Stimulated activated CD8-positive, alpha-beta memory T cell treated with anti-CD3 and anti-CD28 coated beads, Interleukin-4, amount 100 ng/mL, for 24 hours (primary cell): ENCODE measurements at places on chromosomes 3 and 15.

DNA sequence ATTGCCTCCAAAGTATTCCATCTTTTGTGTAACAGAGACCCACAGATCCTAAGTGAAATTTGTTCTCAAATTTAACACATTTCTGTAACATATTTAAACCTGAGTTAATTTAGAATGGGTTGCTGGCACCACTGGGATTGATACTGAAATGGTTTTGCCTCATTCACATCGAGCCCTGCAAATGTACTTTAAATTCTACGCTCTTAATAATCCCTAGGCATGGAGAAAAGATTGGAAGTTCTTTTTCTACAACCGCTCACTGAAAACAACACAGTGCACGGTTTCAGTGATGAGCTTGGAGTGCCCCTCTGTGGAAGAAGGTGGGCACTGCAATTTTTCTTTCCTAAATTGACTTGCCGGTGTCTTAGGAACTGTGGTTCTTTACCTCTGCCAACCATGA lies 109.9 kb upstream of the ATP11B start:
- DNase-seq, result no peak

- DNase-seq, result no peak
These were observed 1432.1 kb upstream of the GBE1 start for GRCh38 chr3:83193526-83193925.

- no peak for DNase-seq
These were observed 7.2 kb upstream of the SOX2 start for GRCh38 chr3:181704421-181705085.

- no peak for DNase-seq
These were observed 725.9 kb upstream of the NR2F2 start for GRCh38 chr15:95604634-95605036.

- no peak for DNase-seq
These were observed 303.4 kb upstream of the DNAJC19 start for GRCh38 chr3:181292984-181293383.

- DNase-seq, result no peak
These were observed 27.3 kb downstream of the SLMAP start for GRCh38 chr3:57783186-57784088.

DNA sequence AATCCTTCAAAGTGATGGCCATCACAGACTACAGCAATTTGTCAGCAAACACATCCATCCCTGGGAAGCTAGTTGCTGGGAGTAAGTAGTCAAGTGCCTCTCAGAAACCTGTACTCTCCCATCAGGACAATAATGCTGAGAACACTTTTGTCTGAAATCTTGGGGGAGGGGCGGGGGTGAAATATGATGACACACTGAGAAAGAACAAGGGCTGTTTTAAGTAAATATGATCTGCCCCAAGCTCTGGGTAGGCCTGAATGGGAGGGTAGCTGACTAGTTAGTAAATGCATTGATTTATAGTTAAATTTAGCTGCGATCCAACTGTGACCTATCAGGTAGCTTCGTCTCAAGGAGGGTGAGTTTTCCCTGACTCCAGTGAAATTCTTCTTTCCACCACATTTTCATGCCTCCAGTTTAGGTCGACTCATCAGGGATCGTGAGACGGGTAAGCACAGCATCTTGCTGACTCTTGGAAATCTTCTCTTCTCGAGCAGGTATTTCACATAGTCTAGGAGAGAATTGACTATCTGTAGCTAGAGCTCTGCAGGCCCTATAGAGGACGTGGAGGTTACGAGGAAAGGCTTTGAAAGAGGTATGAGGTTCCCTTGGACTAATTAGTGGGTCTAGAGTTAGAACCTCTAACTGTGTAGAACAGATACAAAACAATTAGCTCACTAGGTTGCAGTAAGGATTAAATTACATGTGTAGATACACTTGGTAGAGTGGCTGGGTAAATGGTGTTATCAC lies 213.4 kb upstream of the SLC2A2 start:
- no peak for DNase-seq
